Epithelial cell of proximal tubule (primary cell): ENCODE measurements at places on chromosomes 11 and 22. TPM values are rescaled to one million over a fixed set of nuclear protein-coding genes. Genes with fewer than 3 reads are reported as not detected.

CDHR5 gene
- not detected in 2 replicates for total RNA-seq

PKNOX2 gene
- 0.14 TPM in 1 of 2 replicates, not detected in the other for total RNA-seq

PLAAT4 gene
- 31.7 and 32.7 TPM in 2 replicates for total RNA-seq

RIMBP3C gene
- 0.12 TPM in 1 of 2 replicates, not detected in the other for total RNA-seq

BSCL2 gene
- 42.1 and 96.6 TPM in 2 replicates for total RNA-seq

GRK3 gene
- total RNA-seq, result 2.0 and 3.0 TPM in 2 replicates

KCNQ1OT1 gene
- 0.14 and 0.63 TPM in 2 replicates for total RNA-seq

OR4C12 gene
- total RNA-seq, result not detected in 2 replicates

NUP160 gene
- total RNA-seq, result 12.3 and 19.9 TPM in 2 replicates

CASP5 gene
- total RNA-seq, result not detected in 2 replicates

PRRG4 gene
- 2.7 and 3.1 TPM in 2 replicates for total RNA-seq

MUC5AC gene
- total RNA-seq, result not detected in 2 replicates

TNNI2 gene
- total RNA-seq, result not detected in 2 replicates

VSIG2 gene
- total RNA-seq, result 0.29 and 0.40 TPM in 2 replicates

NFAM1 gene
- total RNA-seq, result not detected in 2 replicates

C22orf42 gene
- not detected in 2 replicates for total RNA-seq

ACRV1 gene
- not detected in 2 replicates for total RNA-seq

CD3D gene
- not detected in 2 replicates for total RNA-seq

ARL2 gene
- 151 and 169 TPM in 2 replicates for total RNA-seq

FOLR2 gene
- total RNA-seq, result not detected in 2 replicates

PTGDR2 gene
- total RNA-seq, result 0.29 TPM in 1 of 2 replicates, not detected in the other

NEFH gene
- 2.3 and 3.4 TPM in 2 replicates for total RNA-seq

GLB1L2 gene
- 6.8 and 14.7 TPM in 2 replicates for total RNA-seq

PHLDA2 gene
- total RNA-seq, result 63.1 and 97.2 TPM in 2 replicates

OR8D4 gene
- not detected in 2 replicates for total RNA-seq

SAA4 gene
- total RNA-seq, result 0.22 and 2.8 TPM in 2 replicates

PTPMT1 gene
- total RNA-seq, result 124 and 170 TPM in 2 replicates

MICALL1 gene
- total RNA-seq, result 74.8 and 79.2 TPM in 2 replicates

REXO2 gene
- total RNA-seq, result 197 and 206 TPM in 2 replicates

EMID1 gene
- 0.17 and 0.22 TPM in 2 replicates for total RNA-seq

ACTN3 gene
- not detected in 2 replicates for total RNA-seq

DSCAML1 gene
- 0.29 and 4.0 TPM in 2 replicates for total RNA-seq
